ENCODE measurements at places on chromosomes 7 and 10.
A peak's percentile ranks its signal among the peaks of the same experiment; 100 is the strongest.

DNA sequence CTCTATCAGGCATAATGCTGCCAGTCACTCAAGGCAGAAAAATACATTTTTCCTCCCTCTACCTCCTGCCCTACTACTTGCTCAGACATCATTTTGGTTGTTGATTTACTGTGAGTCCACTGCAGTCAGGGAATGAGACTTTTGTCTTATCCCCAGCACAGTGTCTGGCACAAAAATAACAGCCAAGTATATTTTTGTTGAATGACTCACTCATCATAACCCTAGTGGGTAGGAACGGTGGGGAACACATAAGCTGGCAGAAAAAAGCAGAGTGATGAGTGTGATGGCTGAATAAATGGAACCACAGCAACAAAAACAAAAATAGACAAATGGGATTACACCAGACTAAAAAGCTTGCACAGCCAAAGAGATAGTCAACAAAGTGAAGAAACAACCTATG is 65.8 kb upstream of the LAMB4 start:
- no peak for DNase-seq

DNA sequence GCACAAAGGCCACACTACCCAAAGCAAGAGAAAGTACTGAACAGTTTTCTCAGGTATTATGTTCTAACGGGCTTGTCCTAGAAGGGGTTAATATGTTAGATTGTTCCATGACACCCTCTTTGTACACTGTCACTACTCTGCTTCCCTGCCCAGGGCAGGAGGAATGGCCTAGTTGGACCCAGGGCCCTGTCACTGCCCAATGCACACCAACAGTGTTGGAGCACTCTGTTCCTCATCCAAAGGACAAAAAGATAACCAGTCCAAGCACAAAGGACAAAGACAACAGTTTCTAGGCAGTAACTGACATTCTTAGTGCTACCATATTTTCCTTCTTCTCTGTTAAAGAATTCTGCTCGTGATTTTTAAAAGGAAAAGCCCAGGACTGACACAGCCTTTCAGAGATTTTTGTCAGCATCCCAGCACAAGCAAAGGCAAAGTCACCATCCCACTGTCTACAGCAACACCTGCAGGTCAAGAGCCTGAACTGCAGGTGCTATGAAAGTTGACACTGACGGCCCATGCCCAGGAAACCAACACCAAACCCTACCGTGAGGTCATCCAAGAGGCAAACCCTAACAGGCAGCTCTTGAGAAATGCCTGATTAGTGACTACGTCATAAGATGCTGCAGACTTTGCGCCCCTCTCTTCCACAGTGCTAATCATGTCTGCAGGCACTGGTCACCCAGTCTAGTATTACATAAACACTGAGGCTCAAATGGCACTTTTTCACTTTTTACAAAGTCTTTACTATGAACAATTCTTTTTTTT is 13.2 kb downstream of the NUDCD3 start:
- peak; percentile 54 for DNase-seq

- DNase-seq, result no peak
Measured at GRCh38 chr10:107418085-107418806, 253.7 kb upstream of the SORCS1 start.

DNA sequence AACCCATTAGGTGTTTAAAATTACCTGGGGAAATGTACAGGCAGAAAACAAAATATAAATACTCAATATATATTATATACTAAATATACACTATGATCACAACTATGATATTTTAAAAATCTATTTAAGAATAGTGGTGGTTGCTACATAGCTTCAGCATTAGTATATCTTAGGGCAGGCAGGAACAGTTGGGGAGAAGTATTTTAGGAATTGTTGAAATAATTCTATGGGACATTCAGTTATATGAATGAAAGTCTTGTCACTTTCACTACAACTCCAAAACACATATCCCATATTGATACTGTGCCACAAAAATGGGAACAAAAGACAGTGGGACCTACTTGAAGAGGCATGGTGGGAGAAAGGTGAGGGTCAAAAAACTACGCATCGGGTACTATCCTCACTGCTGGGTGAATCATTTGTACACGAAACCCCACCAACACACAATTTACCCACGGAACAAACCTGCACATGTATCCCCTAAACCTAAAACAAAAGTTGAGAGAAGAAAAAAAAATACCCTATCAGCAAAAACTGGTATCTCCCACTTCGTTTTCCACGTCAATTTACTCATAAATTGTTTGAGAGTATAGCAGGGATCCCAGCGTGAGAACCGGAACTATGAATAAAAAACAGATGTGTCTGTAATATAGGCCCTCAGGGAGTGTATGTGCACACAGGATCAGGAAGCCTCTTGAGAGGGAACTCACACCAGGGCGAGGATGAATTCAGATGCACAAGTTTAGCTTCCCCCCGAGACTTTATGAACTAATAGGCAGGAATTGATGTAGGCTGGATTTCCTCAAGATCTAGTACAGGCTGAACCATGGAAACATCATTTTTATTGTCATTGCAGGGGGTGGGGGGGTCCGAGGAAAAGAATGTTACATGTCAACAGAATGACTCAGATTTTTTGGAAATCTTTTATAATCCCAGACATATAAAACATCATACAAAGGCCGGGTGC is 16.2 kb downstream of the SLC16A12 start:
- no peak for DNase-seq

- no peak for DNase-seq
Measured at GRCh38 chr7:66597461-66597860, 31.2 kb upstream of the KCTD7 start.

DNA sequence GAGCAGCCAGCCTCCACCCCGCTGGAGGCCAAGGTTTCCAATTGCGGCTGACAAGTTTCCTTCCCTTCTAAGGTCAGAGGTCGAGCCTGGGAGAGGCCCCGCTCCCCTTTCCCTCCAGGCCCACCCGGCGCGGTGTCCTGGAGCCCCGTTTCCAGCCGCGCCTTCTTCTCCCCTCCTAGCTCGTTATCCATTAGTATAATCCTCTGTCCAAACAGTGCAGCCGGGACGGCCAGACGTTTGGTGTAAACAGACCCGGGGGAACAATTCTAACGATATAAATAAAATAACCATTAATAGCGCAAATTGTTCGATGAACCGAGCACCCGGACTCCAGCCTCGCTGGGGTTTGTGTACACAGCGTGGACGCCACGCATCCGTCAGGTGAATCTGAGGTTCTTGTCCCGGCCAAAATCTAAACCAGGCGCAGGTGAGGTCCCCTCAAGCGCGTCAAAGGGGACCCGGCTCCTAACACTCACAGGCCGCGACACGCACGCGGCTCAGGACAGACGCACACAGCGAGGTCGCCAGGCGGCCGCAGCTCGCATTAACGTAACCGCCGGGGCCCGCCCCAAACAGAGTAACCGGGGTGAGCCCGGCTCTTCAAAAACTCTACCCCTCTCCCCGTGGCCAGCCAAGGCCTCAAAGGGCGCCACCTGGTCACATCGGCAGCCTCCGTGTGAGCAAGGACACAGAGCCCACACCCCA is 10.8 kb upstream of the NKX2-3 start:
- DNase-seq, result no peak

Measured in activated naive CD8-positive, alpha-beta T cell treated with anti-CD3 and anti-CD28 coated beads, Interleukin-2, amount 50 U/mL, for 24 hours (primary cell).